ENCODE measurements at places on chromosomes 6 and 20.

GRCh38 chr6:87824958-87825491 lies 123.0 kb upstream of the AKIRIN2 start:
- no peak for DNase-seq

GRCh38 chr20:8721098-8721497 lies 347.8 kb upstream of the PLCB4 start:
- DNase-seq = no peak

DNA sequence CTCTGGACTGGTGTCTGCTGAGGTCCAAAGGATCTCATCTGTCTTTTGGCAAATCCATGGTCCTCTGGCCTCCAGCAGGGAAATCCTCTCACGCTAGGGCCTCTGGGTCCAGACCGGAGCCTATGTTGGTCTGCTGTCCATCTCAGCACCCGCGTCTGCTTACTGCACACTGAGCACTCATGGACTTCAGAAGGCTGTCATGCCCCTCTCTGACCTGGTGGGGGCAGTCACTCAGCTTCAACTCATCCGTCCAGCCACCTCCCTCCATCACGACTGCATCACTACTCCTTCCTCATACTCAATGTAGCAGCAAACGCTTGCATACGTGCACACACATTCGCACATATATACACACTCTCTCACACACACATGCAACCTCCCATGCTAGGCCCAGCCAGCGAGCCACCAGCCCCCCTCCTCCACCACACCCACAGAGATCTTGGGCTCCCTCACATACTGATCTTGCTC lies 33.3 kb downstream of the GABRR2 start:
- DNase-seq = peak; percentile 21

- DNase-seq = no peak
These were observed 130.3 kb upstream of the LY86 start for GRCh38 chr6:6458172-6458571.

DNA sequence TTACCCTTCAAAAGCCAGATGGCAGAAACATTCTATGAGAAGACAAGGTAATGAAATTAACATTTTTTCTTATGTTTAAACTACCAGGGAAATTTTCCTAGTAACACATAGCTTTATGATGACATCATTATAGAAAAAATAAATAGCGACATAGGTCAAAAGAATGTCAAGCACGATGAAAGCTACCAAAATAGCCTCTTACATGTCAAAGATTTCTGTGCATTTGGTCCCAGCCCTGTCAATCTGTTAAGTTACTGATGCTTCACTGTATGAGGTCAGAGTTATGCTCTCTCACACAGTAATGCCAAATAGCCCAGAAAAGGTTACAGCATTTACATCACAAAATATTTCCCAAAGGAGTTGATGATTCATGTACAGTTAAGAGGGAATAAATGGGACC lies 199.8 kb upstream of the DEFB112 start:
- no peak for DNase-seq

GRCh38 chr6:84052204-84052882 lies 18.8 kb downstream of the MRAP2 start:
- DNase-seq = no peak

GRCh38 chr6:109373762-109374161 lies 8.5 kb downstream of the CD164 start:
- no peak for DNase-seq

- no peak for DNase-seq
These were observed 91.8 kb downstream of the MAN1A1 start for GRCh38 chr6:119257726-119258125.

- DNase-seq = peak; percentile 4
These were observed 26.0 kb downstream of the GPX6 start for GRCh38 chr6:28489366-28490204.

DNA sequence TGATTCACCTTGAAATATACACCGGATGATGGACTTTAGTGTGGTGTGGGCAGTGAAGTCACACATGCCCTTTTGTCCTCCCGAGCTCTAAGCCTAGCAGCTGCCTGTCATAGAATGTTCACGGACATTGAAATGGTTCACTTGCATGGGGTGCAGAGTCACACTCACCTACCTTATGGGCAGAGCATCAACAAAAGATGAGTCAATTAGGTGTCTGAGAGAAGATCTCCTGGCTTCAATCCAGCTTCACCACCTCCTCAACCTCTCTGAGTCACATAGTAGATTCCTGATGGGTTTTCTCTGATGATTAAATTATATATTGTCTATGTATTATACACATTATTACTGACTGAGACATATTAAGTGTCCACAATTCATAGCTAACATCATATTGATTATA lies 48.1 kb upstream of the HLA-E start:
- no peak for DNase-seq

GRCh38 chr20:49845060-49845459 lies 32.4 kb downstream of the SLC9A8 start:
- DNase-seq = no peak

DNA sequence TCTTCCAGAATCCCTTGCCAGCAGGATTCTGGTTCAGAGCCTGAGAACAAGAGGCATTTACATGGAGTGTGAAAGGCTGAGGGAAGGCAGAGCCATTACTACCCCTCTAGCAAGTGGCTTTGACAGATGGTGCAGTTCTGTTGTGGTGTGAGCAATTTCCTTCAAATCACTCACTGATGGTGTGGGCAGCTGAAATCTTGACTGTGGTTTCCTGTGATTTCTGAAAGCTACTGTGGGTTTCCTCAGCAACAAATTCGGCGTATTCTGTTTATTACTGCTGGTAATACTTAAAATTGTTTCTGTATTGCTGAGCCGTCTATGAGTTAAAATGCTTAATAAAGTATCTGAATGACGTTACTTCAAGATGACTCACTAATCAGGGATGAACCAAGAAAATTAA lies 181.5 kb upstream of the TCF21 start:
- DNase-seq = no peak

DNA sequence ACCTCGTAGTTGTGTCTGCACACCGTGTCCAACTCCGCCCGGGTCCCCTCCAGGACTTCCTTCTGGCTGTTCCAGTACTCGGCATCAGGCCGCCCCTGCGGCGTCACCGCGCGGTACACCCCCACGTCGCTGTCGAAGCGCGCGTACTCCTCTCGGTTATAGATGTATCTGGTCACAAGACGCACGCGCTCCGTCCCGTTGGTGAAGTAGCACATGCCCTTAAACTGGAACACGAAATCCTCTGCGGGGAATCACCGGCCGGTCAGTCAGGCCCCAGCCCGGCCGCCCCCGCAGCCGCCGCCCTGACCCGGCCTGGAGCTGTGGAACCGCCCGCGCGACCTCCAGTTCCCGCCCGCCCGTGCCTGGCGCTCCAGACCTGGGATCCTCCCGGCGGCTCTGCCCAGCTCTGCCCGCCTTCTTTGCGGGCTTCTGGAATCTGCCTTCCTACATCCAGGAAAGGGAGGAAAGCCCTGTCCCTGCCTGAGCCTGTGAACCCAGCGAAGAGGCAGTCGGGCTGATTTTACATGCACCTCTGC lies 1.6 kb downstream of the HLA-DQB1 start:
- peak; percentile 39 for DNase-seq

- no peak for DNase-seq
These were observed 185.2 kb upstream of the TAB2 start for GRCh38 chr6:149132336-149132735.

DNA sequence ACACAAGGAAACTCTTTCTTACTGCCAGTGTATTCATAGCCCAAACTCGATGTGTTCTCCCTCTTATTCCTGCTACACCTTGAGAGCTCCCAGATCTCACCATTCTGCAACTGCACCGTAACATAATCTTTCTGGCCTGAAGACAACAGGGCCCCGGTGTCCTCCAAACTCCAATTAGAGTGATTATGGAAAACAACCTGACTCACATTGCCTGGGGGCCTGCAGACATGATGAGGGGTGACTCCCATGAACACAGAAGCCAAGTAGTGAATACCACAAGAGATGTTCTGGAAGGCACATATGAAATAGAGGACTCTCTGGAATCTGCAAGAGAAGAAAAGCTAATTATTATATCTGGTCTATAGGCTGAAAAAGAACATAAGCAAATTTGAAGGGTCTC lies 19.7 kb downstream of the SLC22A16 start:
- no peak for DNase-seq

DNA sequence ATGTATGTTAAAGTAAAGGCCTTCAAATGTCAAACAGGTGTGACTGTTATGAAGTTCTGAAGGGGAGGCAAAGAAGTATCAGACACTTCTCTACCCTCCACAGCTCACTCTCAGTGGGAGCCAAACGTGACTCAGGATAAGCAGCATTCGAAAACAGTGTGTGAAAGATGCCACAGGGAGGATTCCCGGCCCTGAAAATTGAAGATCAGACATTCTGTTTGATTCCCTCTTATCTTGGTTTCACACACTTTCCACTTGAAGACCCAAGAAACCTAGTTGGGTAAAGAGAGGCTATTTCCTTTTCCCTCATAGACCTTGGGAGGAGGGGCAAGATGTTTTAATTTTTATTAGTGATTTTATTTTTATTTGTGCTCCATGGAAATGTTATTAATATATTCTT lies 164.2 kb upstream of the SUPT3H start:
- DNase-seq = no peak
